ENCODE measurements at places on chromosomes 13 and 19. TPM values are rescaled to one million over a fixed set of nuclear protein-coding genes. Genes with fewer than 3 reads are reported as not detected.

DNA sequence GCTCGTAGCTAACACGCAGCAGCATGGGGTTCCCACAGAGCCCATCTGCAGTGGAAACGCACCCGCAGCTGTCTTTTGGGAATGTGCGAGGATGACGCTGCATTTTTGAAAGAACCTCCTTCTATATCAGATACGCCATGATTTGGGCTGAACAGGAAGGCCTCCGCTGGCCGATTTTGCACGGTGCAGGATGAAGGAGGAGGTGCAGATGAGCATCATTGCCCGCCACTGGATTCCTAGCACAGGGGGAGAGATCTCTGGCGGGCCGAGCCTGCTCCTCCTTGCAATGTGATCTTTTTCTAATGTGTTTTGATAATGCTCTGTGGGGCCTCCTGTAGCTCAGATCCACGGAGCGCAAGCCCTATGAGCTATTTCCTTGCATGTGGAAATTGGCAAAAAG, 55.5 kb downstream of the EFNB2 start:
- DNase-seq: no peak

DNA sequence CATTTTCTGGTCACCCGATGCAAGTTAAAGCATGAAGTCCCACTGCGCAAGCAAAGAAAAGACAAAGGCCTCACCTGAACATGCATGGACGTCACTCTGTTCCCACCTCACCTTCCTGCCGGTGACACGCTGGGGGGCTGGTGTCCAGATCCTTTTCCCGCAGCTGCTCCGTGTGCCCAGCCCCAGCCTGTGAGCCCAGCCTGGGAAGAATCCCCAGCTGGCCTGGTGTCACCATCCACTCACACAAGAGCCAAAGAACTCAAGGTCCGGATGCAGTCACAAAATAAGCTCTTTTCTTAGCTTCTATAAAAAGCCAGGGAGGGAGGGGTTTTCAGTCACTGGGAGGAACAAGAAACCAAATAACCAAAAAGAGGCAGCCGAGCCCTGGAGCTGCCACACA, 249.9 kb downstream of the COL4A1 start:
- DNase-seq: no peak

DNA sequence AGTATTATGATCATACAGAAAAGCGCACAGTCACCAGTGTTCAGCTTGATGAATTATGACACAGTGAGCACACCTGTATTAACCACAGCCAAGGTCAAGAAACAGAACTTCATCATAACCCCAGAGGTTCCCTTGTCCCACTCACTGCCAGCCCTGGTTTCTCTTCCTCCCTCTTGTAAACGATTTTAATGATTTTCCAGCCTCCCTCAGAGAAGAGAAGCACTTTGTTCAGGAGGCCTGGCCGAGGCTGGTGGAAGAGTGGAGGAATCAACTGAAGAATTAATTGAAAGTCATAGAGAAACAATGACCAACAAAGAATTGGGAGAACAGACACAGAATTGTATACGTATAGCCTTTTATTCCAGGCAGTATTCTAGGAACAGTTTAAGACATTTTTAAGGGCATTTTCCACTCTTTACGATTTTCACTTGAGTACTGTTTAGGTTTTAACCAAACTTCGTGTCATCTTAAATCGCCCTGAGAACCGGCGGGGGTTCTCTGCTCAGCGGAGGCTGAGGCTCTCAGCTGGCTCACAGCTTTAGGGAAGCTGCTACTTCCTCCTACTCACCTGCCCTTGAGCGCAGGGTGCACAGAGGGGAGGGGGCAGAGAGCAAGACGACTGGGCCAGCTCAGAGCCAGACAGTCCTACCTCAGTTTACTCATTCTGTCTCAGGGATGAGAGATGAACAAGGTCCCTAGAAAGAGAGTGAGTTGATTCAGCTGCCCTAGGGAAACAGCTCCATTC, 108.6 kb downstream of the AKAP11 start:
- no peak for DNase-seq

GRCh38 chr19:31254180-31254551, 95.1 kb downstream of the TSHZ3 start:
- no peak for DNase-seq

DNA sequence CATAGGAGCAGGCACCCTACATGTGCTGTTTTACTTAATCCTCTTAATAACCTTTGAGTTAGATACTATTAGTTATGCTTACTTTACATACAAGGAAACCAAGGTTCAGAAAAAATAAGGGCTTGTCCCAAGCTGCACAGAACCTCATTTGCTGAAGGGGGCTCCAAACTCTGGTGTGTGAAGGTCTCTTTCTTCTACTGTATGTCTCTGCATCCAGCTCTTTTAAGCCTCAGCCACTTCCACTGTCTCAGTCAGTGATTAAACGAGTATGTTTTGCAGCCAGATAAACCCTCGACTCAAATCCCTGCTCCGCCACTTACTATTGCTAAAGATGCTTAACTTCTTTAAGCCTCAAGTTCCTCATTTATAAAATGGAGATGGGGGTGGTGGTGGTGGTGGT, 112.4 kb upstream of the WASF3 start:
- no peak for DNase-seq

GRCh38 chr13:53638040-53638439, 609.4 kb downstream of the OLFM4 start:
- no peak for DNase-seq

GRCh38 chr13:48492096-48492440, 40.8 kb downstream of the RCBTB2 start:
- DNase-seq: no peak

GRCh38 chr13:111479412-111479811, 159.0 kb downstream of the TEX29 start:
- DNase-seq: no peak

DNA sequence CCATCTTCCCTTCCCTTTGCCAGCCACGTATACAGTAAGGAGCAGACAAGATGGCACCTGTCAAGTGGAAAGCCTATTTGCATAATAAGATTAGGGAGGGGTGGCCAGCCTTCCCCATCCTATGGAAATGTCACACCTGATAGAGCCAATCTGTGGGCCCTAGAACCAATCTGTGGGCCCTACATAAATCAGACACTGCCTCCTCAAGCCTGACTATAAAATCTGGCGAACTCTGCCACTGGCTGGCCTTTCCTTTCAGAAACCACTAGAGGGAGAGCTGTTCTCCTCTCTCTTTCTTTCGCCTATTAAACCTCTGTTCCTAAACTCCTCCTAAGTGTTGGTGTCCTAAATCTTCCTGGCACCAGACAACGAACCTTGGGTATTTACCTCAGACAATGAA, 231.5 kb upstream of the KLHL1 start:
- DNase-seq: peak; percentile 58

DNA sequence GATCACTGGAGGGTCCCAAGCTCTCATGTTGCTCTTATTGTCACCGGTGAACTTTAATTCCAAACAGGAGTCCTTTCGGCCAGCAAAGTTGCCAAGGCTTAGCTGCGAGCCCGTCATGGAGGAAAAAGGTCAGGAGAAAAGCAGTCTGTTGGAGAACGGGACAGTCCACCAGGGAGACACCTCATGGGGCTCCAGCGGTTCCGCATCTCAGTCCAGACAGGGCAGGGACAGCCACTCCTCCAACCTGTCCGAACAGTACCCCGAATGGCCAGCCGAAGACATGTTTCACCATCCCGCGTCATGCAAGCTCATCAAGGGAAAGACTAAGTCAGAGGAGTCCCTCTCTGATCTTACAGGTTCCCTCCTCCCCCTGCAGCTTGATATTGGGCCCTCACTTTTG, 10.4 kb downstream of the ZNF91 start:
- no peak for DNase-seq

DNA sequence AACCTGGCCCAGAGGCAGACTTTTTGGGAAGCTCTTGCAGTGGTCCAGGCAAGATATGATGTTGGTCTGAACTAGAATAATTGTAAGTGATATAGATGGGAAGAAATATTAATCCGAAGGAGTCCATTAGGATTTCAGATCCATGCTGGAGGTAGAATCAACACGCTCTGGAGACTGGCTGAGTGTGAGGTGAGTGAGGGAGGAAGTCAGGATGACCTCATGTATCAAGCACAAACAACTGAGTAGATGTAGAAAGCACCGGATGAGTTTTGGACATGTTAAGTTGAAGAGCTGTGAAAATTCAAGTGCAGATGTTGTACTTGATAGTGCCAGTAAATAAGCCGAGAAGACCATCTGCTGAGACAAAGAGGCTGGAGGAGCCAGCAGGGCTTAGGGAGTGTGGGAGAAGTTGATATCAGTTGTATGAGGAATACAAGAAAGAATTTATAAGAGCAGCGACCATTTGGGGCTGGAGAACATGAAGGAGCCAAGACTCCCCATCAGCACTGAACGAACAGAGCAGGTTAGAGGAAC, 5.3 kb upstream of the CNMD start:
- no peak for DNase-seq

DNA sequence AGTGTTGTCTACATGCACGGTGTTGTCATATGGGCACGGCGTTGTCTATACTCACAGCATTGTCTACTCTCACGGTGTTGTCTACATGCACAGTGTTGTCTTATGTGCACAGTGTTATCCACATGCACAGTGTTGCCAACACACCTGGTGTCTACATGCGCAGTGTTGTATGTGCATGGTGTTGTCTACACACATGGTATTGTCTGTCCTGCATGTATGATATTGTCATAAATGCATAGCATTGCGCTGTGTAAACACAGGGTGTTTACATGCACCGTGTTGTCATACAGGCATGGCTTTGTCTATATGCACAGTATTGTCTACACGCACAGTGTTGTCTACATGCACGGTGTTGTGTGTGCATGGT, 6.8 kb downstream of the ADPRHL1 start:
- DNase-seq: no peak

GRCh38 chr13:30957258-30957943, 24.9 kb downstream of the TEX26 start:
- no peak for DNase-seq

- peak; percentile 12 for DNase-seq
These were observed 59.0 kb downstream of the CCDC70 start for GRCh38 chr13:51920786-51921185.

DNA sequence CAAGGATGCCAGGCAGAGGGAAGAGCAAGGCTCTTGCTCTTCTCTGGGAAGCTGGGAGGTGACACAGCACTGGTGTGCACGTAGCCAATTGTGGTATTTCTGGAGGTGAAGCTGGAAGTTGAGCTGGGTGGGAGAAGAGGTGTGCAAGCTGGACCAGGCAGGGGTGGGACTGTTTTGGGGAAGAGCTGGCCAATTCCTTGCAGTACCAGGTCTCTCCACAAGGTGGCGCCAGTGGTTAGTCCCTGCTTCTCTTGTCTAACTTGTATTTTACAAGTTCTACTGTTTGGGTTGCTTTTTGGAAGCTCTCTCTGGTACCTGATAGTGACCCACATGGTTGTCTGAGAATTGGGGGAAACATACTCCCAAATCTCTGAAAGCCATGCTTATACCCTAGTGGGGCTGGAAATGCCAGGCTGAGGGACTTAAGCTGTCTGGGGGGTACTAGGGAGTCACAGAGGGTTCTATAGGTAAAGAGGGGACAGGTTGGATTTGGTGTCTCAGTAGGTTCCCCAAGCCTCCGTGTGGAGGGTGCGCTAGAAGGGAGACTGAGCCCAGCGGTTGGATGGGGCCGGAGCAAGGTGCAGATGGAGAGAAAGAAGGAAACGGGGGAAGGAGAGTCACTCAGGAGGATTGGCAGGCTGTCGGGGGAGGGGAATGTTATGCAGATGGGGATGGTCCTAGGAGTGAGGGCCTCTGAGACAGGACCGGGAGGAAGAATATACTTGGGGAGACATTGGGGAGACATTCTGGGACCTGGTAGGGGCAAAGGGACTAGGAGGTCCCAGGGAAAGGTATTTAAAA, 3.0 kb downstream of the HPN start:
- peak; percentile 75 for DNase-seq

DNA sequence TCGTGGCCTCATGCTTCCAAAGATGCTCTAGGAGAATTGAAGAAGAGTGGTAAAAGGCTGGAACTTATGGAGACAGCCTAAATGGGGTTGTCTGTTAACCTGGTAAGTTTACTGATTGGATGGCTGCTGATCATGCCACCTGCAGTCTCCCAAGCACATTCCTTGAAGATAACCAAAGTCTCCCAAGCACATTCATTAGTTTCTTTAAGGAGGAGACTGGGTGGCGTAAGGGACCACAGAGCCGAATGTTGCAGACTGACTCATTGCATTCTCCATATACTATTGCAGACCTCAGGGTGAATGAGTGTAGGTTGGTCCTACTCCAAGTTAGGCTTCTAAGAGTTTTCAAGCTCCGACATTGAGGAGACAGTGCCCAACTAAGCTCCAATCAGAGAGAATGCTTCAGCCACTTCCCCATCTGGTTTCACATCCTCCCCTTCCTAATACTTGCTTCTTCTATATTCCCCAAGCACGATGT, at the start of gene IGFL3:
Gene IGFL3, minus strand, starts transcription at position 51 of the 478 bp plus-strand sequence. Its CDS starts 39 bp downstream, at position 12.
- DNase-seq: no peak

DNA sequence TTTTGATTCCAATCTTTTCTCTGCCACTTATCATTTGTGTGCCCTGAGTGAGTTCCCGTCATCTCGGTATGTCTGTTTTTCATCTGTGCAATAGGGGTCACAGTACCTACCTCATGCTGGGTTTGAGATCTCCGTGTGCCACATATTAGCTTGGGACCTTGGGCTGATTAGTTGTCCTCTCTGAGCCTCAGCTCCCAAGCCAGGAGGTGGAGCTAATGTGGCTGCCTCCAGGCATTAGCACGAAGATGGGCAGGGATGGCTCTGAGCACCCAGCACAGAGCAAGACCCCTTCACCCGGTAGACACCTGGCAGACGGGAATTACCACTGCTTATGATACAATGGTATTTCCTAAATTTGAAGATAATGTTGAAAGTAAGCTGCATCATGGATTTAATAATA, 35.8 kb upstream of the XPO4 start:
- DNase-seq: peak; percentile 51

- DNase-seq: peak; percentile 35
These were observed 83.5 kb downstream of the ZNF557 start for GRCh38 chr19:7153022-7153421.

The KLK12 gene
- not detected for total RNA-seq

The FUT1 gene
- total RNA-seq: 15.9 TPM

The ADGRE3 gene
- total RNA-seq: not detected

The ZNF420 gene
- 9.8 TPM for total RNA-seq

The SLC8A2 gene
- total RNA-seq: 10.7 TPM

The IFT88 gene
- 5.6 TPM for total RNA-seq
